DMS53 (cell line): ENCODE measurements at places on chromosomes 16 and 17.
A peak's percentile ranks its signal among the peaks of the same experiment; 100 is the strongest.

- DNase-seq: peak; percentile 43
Measured at GRCh38 chr17:42518046-42518754, 17.8 kb upstream of the NAGLU start.

DNA sequence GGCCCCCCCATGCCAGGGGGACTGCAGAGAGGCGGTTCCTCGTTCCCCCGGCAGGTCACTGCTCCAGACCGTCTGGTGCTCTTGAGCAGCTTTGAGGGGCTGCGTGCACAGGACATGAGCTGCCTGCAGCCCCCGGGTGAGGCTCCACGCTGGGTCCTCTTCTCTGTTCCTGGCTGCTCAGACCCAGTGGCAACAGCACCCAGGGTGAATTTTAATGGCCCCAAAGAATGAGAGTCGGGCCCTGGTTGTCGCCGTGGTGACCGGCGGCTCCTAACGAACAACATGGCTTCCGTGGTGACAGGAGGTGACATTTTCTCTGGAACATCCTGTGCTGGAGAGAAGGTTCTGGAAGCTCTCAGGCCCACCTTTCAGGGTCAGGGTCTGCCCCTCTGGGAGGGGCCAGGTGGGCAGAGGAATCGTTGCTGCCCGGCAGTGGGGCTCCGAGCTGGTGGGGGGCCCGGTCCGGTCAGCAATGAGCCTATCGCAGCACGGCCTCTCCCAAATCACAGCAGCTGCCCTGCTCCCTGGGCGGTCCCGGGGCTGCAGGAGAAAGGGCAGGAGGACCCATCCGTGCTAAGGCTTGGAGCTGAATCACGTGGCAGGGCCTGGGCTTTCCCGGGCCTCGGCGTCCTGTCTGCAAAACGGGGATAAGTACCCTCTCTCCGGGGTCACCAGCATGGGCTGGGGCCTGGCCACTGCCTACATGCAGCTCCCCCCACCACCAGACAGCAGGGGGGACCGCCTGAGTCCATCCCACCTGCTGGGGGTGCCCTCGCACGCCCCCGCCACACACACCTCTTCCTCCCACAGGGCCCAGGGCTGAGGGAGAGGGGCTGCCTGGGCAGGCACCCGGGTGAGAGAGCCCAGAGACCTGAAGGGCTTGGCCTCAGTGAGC is 3.4 kb upstream of the C1QTNF8 start:
- DNase-seq: peak; percentile 12

DNA sequence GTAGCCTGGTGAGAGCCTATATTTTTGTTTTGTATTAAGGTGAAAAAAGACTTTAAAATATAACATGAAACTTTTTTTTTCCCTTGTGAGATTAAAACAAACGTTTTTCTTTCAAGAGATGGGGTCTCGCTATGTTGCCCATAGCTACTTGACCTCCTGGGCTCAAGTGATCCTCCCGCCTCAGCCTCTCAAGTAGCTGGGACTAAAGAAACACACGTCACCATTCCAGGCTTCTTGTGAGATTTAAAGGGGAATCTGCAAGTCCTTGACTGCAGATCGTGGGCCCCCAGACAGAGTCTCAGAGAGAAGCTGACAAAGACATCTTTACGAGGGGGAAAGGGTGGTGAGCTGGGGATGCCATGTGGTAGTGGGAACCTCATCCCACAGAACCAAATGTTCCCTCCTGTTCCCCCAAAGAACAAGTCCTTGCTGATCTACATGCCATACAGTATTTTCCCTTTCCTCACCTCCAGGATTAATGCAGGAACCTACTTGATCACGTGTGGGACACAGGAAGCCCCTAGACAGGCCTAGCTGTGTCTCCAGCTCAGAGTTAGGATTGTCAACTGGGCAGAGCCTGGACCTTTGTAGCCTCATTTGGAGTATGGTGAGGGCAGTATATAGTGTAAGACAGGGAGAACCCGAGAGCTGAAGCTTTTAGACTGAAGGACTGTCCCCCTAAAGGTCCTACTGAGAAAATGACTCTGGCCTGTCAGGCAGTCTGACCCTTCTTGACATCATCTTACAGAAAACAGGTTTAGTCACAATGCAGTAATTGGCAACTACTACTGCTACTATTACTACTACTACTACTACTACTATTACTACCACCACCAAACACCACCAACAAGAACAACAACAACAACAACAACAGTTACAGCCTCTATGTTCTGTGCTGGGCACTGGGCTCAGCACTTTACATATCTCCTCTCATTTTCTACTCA is 4.1 kb downstream of the MAP3K14 start:
- DNase-seq: peak; percentile 71

GRCh38 chr17:44722254-44722653 is 13.8 kb downstream of the DBF4B start:
- no peak for DNase-seq

- DNase-seq: no peak
Measured at GRCh38 chr17:60138769-60139437, 10.9 kb upstream of the CA4 start.

DNA sequence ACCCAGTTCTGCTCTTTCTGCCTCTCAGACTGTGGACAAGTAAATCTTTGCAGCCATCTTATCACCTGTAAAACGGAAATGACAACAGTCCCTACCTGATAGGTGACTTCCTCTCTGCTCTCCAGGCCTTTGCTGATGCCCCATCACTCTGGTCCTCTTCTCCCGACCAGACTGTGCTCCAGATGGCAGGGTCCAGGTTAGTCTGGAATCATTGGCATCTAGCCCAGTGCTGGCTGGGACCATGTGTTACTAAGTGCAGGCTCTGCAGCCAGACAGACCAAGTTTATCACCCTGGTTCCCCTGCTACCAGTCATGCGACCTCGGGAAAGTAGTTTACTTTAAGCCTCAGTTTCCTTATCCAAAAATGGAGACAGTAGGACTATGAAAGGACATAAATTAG is 1.8 kb upstream of the NUBP1 start:
- no peak for DNase-seq

GRCh38 chr17:57288040-57288772 is 31.9 kb downstream of the MSI2 start:
- DNase-seq: no peak

DNA sequence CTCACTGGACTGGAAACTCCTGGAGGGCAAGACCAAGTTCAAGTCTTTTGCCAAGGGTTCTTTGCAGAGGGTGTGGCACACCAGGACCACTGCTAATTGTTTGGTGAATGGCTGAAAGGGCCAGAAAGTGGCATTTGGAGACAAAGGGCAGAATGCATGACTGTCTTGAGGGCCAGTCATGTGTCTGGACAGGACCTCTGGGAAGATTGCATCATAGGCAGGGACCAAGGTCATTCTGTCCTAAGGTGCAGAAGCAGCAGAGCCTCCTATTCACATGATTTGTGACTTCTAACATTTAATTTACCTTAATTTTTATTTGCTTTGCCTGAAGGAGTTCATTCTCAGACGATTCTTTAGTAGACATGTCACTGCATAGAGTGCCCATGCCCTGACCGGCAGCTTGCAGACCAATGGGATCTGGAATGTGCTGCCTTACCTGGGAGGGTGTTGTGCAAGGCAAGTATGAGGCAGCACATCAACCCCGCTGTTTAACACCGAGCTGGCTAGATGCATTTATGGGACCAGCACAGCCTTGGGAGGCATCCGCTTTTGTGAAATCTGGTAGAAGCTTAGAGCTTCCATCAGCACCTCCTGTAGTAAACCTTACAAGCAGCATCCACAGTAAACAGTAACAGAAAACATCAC is 62.3 kb upstream of the MAF start:
- no peak for DNase-seq

- peak; percentile 87 for DNase-seq
Measured at GRCh38 chr17:42116705-42117396, 4.3 kb downstream of the KAT2A start.

DNA sequence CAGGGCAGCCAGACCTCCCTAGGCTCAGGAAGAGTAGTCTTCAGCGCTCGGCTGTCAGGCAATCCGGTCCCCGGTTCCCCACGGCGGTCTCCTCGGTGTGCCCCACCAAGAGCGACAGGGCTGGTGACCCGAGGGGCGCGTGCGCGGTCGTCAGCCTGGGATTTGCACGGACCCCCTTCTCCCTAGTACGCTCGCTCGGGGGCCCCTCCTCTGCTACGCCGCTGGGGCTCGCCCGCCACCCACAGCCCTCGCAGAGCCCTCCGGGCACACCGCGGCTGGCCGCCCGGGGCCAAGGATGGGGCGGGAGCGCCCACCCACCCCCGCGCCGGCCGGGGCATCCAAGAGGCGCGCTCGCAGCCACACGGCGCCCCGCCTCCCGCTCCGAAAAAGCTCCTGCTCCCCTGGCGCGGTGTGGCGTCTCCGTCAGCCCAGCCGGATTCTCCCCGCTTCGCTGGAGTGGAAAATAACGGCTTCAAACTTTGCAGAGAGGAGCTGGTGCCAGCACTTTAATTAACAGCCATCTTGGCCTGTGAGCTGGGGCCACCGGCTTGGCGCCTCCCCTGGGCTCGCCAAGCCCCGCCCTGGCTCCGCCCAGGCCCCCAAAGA is 2.1 kb upstream of the C1QL1 start:
- DNase-seq: no peak

GRCh38 chr16:54923055-54923473 is 7.6 kb upstream of the IRX5 start:
- no peak for DNase-seq

DNA sequence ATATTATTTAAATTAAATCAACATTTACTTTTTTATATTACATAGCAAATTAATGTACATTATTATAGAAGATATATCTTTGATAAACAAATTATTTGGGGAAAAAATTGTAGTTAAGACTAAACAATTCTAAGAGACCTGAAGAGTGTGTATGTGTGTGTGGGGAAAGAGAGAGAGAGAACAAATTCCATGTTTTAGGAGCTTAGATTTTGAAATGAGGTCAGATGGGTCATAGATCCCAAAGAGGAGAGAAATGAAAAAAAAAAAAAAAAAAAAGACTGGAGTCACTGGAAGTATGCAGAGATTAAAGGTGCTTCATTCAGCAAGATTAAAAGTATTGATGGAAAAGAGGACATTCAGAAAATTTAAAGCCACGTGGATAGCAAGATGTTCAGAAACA is 206.8 kb downstream of the CNTNAP4 start:
- no peak for DNase-seq

GRCh38 chr16:30104090-30104489 is 8.1 kb upstream of the YPEL3 start:
- no peak for DNase-seq

GRCh38 chr17:58515286-58515685 is 848 bp upstream of the MTMR4 start:
- DNase-seq: no peak

DNA sequence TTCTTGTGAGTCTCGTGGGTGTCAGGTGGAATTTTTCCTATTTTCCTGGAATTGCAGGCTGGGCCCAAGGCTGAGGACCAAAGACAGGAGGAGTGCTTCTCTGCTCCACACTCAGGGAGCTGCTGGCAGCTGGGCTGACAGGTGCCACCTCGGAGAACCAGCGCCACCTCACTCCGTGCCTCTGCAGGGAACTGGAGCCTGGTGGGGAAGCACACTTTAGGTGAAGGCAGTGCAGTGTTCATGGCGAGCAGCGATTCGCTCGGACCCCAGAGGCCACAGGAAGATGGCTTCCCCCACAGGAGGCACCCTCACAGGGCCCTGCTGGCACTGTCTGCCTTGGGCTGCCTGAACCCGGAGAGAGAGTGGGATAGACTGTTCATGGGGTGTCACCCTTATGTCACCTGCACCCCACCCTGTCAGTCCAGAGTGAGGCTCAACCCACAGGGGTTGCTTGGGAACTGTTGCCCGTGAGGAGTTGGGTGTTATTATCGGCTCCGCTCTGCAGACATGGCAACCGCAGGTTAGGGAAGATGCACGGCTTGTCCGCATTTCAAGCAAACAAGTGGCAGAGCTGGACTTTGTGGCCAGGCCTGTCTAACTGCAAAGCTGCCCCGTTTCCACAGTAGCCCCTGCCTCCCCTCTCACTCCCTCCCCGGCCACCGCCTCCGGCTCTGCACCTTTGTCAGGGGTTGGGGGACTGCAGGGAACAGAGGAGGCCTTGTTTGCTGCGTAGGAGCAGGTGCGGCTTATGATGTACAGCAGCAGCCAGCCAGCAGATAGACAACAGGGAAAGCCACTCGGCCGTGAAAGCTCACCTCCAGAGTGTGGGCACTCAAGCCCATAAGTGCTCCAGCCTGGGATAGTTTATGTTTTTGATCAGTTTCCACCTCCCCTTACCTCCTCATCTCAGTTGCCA is 15.5 kb downstream of the TBC1D24 start:
- DNase-seq: peak; percentile 71

GRCh38 chr17:30840771-30841170 is 9.0 kb downstream of the ATAD5 start:
- no peak for DNase-seq

- no peak for DNase-seq
Measured at GRCh38 chr16:49464877-49465504, 91.4 kb downstream of the C16orf78 start.

GRCh38 chr16:79973320-79973719 is 372.8 kb upstream of the MAF start:
- DNase-seq: no peak

- peak; percentile 94 for DNase-seq
Measured at GRCh38 chr17:39705786-39706348, 6.0 kb downstream of the ERBB2 start.

- DNase-seq: no peak
Measured at GRCh38 chr17:66775271-66775670, 59.6 kb upstream of the CACNG5 start.

DNA sequence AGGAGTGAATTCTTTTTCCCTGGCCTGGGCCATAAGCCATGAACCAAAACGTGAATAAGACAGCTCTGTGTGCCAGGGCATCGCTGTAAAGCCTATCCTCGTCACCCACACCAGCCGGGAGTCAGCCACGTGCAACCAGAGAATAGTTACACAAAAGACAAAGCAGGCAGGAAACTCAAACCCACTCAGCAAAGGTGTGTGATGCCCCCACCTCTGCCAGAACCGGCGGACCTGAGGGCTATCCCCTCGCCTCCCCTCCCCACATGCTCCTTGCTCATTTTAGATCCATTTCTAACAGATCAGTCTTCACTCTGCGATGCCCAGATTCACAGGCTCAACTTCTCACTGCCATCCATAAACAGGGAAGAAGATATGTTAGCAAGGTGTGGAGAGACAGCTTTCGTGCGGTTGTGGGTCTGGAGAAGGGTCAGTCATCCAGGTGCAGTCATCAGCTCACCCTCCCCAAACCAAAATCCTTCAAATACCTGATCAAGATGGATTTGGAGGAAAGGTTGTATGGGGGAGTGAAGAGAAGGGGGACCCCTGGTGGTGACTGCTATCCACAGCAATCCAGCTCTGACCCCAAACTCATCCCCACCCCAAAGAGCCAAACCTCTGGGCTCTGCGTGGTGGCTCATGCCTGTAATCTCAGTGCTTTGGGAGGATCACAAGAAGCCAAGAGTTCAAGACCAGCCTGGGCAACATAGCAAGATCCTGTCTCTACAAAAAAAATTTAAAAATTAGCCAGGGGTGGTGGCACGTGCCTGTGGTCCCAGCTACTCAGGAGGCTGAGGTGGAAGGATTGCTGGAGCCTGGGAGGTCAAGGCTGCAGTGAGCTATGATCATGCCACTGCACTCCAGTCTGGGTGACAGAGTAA is 219.2 kb downstream of the C16orf78 start:
- peak; percentile 10 for DNase-seq

GRCh38 chr16:75570396-75571065 is 4.4 kb downstream of the GABARAPL2 start:
- no peak for DNase-seq

GRCh38 chr17:80219763-80220053 is 425 bp downstream of the SGSH start:
- no peak for DNase-seq

- no peak for DNase-seq
Measured at GRCh38 chr17:82830249-82830661, 9.6 kb downstream of the ZNF750 start.
